Endothelial cell (in vitro differentiated cells): ENCODE measurements at places on chromosomes 16 and 17. TPM values are rescaled to one million over a fixed set of nuclear protein-coding genes. Genes with fewer than 3 reads are reported as not detected.

GRCh38 chr17:71111460-71111859 lies 942.1 kb downstream of the KCNJ2 start:
- no peak overlapping the region for H3K27ac ChIP-seq
- no peaks in the 10 kb centered on the region for H3K36me3 ChIP-seq
- no peak for DNase-seq
- H3K27me3 ChIP-seq = no peaks in the 10 kb centered on the region

DNA sequence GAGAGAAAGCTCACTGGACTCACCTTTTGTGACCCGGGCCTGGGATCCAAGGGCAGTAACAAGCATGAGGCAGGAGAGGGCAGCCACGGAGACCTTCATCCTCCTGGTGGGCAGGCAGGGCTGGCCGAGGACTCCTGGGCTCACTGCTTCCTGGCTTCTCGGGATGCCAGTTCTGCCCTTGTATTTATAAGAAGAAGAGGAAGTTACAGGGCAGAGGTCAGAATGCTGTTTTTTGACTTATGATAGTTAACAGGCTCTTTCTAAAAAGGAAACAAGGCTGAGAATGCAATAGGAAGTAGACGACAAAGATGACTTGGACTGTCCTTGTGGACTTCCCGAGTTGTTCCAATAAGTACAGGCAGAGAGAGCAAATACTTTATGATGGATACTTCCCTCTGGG lies at the start of gene CCL23:
TSS of gene CCL23 (minus strand) at position 174 of the 400 bp plus-strand sequence. CDS start at position 99, 75 bp downstream.
- H3K36me3 ChIP-seq = peaks cover 3% of the 10 kb centered on the region
- H3K4me3 ChIP-seq = no peak within 1 kb of the TSS

DNA sequence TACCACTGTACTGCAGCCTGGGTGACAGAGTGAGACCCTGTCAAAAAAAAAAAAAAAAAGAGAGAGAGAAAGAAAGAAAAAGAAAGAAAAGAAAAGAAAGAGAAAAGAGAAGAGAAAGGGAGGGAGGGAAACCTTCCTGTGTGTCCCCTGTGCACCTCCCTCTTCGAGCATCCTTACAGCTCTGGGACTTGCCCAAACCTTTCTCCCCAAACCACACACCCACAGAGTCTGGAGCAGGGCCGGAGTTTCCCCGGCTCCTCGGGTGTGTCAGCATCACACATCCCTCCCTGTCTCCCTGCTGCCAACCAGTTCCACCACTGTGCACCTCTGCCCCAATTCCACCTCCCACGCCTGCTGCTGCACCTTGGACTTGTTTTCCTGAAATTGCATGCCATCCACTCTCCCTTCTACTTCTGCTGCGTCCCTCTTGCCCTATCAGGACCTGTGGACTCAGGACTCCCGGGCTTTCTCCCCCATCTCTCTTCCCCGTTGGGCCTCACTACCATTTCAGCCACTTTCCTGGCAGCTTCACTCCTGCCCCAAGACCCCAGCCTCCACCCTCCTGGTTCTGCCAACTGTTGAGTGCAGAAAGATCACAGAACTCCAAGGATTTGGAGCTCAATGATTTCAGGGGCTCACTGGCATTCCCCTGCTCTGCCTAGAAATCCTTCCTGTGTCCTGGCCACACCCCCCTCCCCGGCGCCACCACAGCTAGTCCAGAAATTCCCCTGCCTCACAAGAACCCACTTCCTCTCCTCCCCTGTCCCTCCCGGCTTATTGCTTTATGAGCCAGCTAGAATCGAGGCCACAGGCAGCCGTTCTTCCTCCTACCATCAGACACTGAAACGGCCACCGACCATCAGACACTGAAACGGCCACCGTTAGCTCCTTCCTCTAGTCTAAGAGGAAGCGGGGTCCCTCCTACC lies 3.7 kb upstream of the CDK3 start:
- peak overlapping the region; percentile 20 for H3K27ac ChIP-seq
- peaks cover 8% of the 10 kb centered on the region for H3K36me3 ChIP-seq

- H3K4me3 ChIP-seq = peak overlapping the region; percentile 37
- H3K27me3 ChIP-seq = peaks cover 11% of the 10 kb centered on the region
- H3K36me3 ChIP-seq = peaks cover 10% of the 10 kb centered on the region
- no peak for DNase-seq
- no peaks in the 10 kb centered on the region for H3K4me1 ChIP-seq
- H3K27ac ChIP-seq = no peak overlapping the region
Observed at GRCh38 chr16:88730632-88731607, 24.6 kb downstream of the CTU2 start.

GRCh38 chr17:39928858-39929645 lies 1.5 kb downstream of the LRRC3C start:
- DNase-seq = no peak
- H3K4me1 ChIP-seq = peaks cover 42% of the 10 kb centered on the region
- H3K27ac ChIP-seq = no peak overlapping the region

- H3K4me1 ChIP-seq = no peaks in the 10 kb centered on the region
- peak overlapping the region; percentile 54 for H3K27ac ChIP-seq
- no peak for DNase-seq
- H3K36me3 ChIP-seq = no peaks in the 10 kb centered on the region
- H3K27me3 ChIP-seq = no peaks in the 10 kb centered on the region
Observed at GRCh38 chr17:6413065-6413464, 21.9 kb downstream of the AIPL1 start.

GRCh38 chr17:60695960-60696359 lies 18.3 kb downstream of the BCAS3 start:
- no peak overlapping the region for H3K27ac ChIP-seq
- no peaks in the 10 kb centered on the region for H3K4me1 ChIP-seq
- peaks cover 12% of the 10 kb centered on the region for H3K36me3 ChIP-seq
- peaks cover 2% of the 10 kb centered on the region for H3K27me3 ChIP-seq
- no peak for DNase-seq

DNA sequence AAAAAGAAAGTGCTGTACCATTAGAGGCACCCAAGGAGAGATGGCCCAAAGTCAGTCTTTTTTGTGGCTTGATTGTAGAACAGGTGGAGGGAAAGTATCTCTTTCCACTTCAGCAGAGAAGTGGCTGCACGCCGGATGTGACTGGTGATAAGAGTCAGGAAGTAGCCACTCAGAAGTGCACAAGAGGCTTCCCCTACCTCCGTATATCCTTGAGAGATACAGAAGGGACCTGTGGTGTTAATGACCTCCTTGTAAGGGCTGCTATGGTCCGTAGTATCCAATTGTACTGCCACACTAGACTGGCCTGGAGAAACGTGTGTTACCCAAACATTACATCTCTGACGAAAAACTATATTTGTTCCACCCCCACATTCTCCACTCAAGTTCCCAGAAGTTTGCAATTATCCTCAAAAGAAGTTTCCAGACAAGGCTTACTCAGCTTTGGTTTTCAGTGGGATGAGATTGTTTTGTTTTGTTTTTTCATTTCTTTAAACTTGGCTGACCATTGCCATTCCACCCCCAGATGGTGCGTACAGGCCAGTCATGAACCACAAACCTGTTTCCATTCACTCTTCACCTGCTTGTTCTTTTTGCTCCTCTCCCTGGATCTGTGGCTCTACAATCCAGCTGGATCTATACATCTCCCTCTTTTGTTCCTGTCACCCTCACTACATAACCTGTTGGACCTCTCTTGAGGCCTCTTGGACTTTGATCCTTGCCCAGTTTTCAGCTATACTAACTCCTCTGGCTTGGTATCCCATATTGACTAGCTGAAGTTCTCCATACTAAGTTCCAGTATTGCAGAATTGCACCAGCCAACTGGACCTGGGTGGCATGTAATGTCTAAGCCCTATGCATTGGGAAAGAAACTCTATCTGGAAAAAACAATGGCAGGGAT lies 20.7 kb upstream of the MED13 start:
- DNase-seq = no peak
- H3K27ac ChIP-seq = no peak overlapping the region
- no peak overlapping the region for H3K4me3 ChIP-seq
- H3K36me3 ChIP-seq = no peaks in the 10 kb centered on the region
- H3K27me3 ChIP-seq = no peaks in the 10 kb centered on the region

GRCh38 chr16:22813948-22814710 lies at the start of gene HS3ST2:
TSS of gene HS3ST2 (plus strand) at chr16:22814162. CDS start at chr16:22814611, 449 bp downstream.
- H3K36me3 ChIP-seq = no peaks in the 10 kb centered on the region
- H3K27ac ChIP-seq = no peak within 1 kb of the TSS
- H3K4me3 ChIP-seq = peak within 1 kb of the TSS; percentile 88
- peak; percentile 75 for DNase-seq

- DNase-seq = no peak
- peaks cover 6% of the 10 kb centered on the region for H3K27me3 ChIP-seq
- H3K4me1 ChIP-seq = peaks cover 20% of the 10 kb centered on the region
- no peak overlapping the region for H3K27ac ChIP-seq
Observed at GRCh38 chr16:14445937-14446715, 183.9 kb downstream of the PARN start.

- DNase-seq = no peak
- no peak overlapping the region for H3K4me3 ChIP-seq
- peaks cover 4% of the 10 kb centered on the region for H3K27me3 ChIP-seq
- peaks cover 4% of the 10 kb centered on the region for H3K4me1 ChIP-seq
- peak overlapping the region; percentile 44 for H3K27ac ChIP-seq
Observed at GRCh38 chr17:51666971-51667705, 406.8 kb downstream of the UTP18 start.

GRCh38 chr16:69626256-69626655 lies 60.5 kb downstream of the NFAT5 start:
- no peak overlapping the region for H3K27ac ChIP-seq
- H3K4me1 ChIP-seq = peaks cover 2% of the 10 kb centered on the region
- no peak for DNase-seq
- no peaks in the 10 kb centered on the region for H3K27me3 ChIP-seq

DNA sequence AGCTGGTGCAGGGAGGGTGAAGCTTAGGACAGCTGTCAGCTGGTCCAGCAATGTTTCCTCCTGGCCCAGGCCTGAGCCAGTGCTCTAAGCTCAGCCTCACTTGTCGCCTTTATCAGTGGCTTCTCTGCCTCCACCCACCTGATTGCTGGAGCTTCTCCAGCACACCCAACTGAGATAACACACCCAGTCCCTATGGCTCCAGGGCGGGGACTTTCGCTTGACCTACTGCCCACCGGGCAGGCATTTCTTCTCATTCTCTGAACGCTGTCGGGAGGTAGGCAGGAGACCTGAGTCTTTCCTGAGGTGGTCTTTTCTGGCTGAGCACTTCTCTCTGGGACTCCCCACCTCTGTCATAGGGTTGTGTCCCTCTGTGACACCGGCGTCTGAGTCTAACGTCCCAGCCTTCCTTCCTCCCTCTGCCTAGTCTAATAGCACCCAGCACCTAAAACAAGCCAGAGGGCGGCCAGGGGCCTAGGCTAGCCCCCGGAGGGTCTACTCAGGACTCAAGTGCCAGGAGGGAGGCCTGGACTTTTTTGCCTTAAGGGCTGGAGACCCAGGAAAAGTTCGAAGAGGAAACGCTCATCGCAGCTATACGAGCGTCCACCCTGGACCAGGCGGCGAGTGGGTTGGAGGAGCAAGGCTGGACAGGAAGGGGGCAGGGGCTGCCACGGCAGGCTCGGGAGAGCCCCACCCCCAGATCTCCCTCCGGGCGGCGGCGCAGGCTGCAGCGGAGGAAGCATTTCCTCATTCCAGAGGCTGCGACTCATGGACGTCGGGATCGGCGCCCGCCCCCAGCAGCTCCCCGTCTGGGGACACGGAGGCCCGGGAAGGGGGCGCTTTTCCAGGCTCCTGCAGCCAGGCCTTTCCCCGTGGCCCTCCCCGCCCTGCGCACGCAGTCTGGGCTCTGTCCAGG lies 756 bp downstream of the TAX1BP3 start:
- peak; percentile 86 for DNase-seq
- peaks cover 19% of the 10 kb centered on the region for H3K27me3 ChIP-seq
- peaks cover 19% of the 10 kb centered on the region for H3K4me1 ChIP-seq
- H3K27ac ChIP-seq = peak overlapping the region; percentile 85

- H3K27ac ChIP-seq = no peak overlapping the region
- H3K4me3 ChIP-seq = no peak overlapping the region
- peaks cover 3% of the 10 kb centered on the region for H3K27me3 ChIP-seq
- no peaks in the 10 kb centered on the region for H3K4me1 ChIP-seq
Observed at GRCh38 chr16:68575082-68575481, 36.0 kb downstream of the ZFP90 start.

- H3K4me3 ChIP-seq = no peak overlapping the region
- no peak overlapping the region for H3K27ac ChIP-seq
- no peak for DNase-seq
- no peaks in the 10 kb centered on the region for H3K36me3 ChIP-seq
- H3K27me3 ChIP-seq = no peaks in the 10 kb centered on the region
Observed at GRCh38 chr17:65473363-65473762, 88.1 kb downstream of the AXIN2 start.

DNA sequence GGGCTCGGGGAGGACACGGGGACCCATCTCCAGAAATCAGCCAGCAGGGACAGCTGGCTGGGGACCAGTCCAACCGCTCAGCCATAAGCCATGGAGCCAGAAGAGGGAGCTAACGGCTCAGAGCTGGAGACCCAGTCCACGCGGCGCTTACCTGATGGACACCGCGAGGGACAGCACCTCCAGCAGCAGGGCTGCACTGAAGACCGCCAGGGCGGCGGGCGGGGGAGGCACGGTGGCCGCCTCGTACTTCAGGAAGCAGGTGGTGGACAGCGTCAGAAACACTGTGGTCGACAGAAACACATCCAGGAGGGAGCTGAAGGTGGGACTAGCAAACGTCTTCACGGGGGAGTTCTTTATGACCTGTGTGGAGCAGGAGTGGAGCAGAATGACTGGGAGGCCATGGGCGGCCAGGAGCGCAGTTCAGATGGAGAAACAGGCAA lies 102.6 kb upstream of the CREBBP start:
- H3K4me1 ChIP-seq = peaks cover 3% of the 10 kb centered on the region
- peak; percentile 72 for DNase-seq
- no peak overlapping the region for H3K27ac ChIP-seq
- H3K27me3 ChIP-seq = no peaks in the 10 kb centered on the region
- H3K4me3 ChIP-seq = no peak overlapping the region

DNA sequence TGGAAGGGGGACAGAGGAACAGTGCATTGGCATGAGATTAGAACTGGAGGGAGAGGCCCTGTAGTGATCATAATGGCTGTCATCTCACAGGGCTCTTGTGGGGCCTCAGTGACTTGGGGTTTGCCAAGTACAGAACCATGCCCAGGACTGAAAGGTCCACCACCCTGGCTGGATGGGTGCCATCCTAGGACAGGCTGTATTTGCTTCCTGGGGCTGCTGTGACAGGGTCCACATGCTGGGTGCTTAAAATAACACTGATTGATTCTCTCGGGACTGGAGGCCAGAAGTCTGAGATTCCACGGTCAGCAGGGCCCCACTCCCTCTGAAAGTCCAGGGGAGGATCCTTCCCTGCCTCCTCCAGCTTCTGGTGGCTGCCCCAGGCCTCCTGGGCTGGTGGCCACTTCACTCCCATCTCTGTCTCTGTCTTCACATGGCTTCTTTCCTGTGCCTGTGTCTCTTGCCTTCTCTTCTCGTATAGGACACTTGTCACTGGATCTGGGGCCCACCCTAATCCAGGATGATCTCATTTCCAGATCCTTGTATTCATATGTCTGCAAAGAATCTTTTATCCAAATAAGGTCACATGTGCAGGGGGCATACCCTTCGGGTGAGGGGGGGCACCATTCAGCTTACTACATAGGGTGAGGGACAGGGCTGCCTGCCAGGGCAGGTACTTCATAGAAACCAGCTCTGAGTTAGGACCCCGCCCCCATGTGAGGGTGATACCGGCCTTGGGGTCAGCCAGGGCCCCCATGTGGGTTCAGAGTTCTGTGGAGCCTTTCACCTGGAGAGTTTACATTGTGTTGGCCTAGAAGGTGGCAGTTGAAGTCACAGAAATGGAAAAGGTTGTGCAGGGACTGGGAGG lies 52.6 kb downstream of the USP22 start:
- no peaks in the 10 kb centered on the region for H3K36me3 ChIP-seq
- no peak for DNase-seq
- no peak overlapping the region for H3K27ac ChIP-seq

C16orf96 gene
- total RNA-seq = 0.54 TPM

ANKRD40CL gene
- total RNA-seq = not detected

KCNJ12 gene
- 0.56 TPM for total RNA-seq

SOST gene
- total RNA-seq = 29.6 TPM

FTO gene
- 83.8 TPM for total RNA-seq

SLC6A2 gene
- not detected for total RNA-seq

KRT28 gene
- not detected for total RNA-seq

NPIPA7 gene
- 5.8 TPM for total RNA-seq

KRTAP2-1 gene
- not detected for total RNA-seq

GRIN2A gene
- 0.03 TPM for total RNA-seq

SNX20 gene
- not detected for total RNA-seq

IL34 gene
- 1.6 TPM for total RNA-seq

TMEM106A gene
- total RNA-seq = 14.4 TPM
